ENCODE measurements at places on chromosomes 11 and 22.

GRCh38 chr11:13039126-13039525 is 30.0 kb downstream of the RASSF10 start:
- no peak for DNase-seq

- DNase-seq = no peak
Measured at GRCh38 chr11:8961401-8961800, 2.8 kb downstream of the TMEM9B start.

GRCh38 chr22:34036931-34037330 is 116.7 kb upstream of the LARGE1 start:
- DNase-seq = no peak

- DNase-seq = no peak
Measured at GRCh38 chr11:117000014-117000737, 98.1 kb downstream of the SIK3 start.

DNA sequence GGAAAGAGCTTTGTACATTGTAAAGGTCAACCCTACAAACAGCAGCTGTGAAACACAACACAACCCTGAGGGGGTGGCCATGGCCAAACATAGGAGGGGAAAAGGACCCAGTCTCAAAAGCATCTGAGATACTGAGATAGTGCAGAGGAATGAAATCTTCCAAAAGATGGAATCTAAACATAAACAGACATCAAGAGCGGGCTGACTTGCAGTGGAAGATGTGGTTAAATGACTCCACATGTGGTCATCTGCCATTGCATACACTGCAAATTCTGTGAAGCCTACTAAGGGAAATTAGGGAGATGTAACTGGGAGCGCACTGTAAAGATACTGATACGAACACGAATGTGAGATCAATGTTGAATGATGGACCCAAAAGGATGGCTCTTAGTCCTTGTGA is 22.0 kb downstream of the BDNF start:
- no peak for DNase-seq

GRCh38 chr11:87295237-87295636 is 257.5 kb downstream of the TMEM135 start:
- no peak for DNase-seq

DNA sequence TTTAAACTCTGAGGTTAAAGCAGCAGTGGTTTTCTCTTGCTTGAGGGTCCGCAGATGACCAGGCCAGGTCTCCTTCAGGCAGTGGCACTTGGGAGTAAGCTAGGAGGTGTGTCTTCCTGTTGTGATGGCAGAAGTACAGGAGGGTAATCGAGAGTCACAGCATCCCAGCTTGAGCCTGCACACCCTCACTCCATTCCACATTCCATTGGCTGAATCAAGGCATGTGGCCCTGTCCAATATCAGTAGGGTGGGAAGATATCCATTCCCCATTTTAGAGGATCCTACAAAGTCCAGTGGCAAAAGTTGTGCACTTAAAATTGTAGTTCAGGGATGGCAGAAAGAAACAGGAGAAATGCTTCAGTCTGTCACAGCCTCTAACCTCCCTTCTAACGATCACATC is 23.3 kb downstream of the OSBP2 start:
- DNase-seq = no peak

- DNase-seq = no peak
Measured at GRCh38 chr22:37310815-37311595, 28.7 kb downstream of the CYTH4 start.

DNA sequence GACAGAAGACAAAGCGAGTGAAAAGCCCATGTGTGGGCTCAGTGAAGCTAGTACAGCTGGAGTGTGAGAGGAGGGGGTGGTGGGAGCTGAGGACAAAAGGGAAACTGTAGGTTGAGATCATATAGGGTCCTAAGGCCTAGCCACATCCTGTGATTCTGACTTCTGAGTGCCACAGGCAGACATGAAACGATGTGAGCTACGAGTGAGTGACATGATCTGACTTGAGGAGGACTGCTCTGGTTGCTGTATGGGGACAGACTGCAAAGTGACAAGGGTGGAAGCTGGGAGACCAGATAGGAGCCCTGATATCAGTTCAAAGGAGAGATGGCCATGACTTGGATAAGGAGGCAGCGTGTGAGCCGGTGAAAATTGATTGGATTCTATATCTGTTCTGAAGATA is 85.4 kb downstream of the MICAL2 start:
- DNase-seq = peak; percentile 32

GRCh38 chr11:95404370-95404769 is 173.4 kb upstream of the SESN3 start:
- no peak for DNase-seq

DNA sequence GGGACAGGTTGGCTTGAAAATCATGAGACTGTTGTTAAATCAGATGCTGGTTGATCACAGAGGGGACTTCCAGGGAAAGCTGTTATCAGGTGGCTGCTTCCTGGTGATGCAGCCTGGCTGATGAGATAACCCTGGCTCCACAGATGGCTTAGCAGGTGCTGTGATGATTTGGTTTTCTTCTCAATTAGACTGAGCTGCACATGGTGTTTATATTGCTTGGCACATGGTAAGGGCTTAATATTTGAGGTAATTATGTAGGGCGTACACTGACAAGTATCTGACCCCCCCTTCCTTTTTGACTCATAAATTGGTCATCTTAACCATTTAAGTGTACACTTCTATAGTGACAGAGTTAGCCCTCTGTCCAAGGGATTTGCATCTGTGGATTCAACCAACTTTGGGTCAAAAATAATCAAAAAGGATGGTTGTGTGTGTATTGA is 7.0 kb downstream of the RPS3 start:
- no peak for DNase-seq

Measured in stimulated activated CD4-positive, alpha-beta T cell treated with anti-CD3 and anti-CD28 coated beads, TNF-alpha, amount 100 ng/mL, for 48 hours (primary cell).